ENCODE measurements at places on chromosomes 7 and 10.

DNA sequence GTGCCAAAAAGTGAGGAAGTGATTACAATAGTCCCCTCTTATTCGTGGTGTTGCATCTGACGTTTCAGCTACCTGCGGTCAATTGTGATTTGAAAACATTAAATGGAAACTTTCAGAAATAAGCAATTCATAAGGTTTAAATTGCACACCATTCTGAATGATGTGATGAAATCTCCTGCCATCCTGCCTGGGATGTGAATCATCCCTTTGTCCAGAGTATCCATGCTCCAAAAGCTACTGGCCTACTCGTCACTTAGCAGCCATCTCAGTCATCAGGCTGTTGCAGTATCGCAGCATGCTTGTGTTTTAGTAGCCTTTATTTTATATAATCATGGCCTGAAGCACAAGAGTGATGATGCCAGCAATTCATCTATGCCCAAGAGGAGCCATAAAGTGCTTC is 97.7 kb upstream of the CDCA7L start:
- DNase-seq: no peak

DNA sequence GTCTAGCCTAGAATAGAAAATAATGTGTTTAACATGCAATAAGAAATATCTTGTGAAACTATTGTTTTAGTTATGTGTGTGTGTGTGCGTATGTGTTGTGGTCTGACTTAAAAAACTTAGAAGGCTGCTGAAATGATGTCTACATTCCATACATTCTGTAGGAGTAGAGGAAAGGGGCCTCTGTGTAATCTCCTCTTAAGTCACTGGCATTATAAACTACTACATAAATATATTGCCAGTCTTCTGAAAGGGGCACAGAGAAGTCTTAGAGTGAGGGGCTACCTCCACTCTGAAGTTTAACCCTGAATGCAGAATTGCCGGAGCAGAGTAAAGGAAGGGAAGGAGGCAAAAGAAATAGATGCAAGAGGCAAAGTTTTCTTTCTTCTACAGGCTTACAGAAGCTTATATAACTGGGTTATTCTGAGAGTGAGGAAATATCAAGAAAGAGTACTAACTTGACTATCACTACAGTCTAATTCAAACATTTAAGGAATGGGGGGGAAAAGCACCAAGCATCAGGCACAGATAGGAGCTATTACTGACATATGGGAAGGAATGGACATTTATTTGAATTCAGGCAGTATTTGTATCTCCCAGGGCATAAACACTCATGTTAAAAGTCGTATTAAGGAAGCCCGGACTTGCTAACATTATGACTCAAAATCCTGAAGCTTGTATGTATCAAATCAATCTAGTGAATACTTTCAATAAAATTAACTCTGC is 75.7 kb downstream of the DNAJC1 start:
- DNase-seq: no peak

DNA sequence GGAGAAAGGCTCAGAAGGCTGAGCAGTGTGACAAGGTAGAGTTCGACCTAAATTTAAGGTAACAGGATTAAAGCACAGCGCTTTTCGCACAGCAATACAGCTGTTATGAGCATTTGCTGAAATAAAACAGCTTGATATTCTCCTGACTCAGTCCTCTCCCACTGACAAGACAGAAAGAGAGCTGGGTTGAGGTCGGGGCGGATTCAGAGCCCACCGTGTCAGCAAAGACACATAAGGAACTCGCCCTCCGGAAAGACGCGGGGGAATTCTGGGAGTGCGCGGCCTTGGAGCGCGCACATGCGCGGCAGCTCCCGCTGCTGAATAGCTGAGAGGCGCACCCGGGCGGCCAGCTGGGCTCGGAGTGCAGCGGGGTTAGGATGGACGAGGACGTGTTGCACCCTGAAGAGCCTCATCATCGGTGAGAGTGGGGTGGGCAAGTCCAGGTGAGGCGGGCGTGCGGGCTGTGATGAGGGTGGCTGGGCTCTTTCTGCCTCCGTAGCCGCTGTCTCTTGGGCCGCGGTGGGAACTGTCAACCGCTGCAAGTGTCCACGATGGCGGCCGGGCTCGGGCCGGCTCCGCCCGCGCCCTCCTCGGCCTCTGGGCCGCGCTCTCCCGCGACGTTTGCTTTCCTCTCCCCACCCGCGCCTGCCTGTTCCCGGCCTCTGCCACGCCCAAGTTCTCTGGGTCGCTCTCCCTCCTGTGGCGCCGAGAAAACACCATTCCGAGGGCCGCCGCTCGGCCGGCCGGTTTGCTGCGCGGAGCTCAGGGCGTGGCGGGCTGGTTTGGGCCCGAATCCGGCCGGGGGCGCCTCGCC is 120.6 kb downstream of the LYZL1 start:
- DNase-seq: no peak

DNA sequence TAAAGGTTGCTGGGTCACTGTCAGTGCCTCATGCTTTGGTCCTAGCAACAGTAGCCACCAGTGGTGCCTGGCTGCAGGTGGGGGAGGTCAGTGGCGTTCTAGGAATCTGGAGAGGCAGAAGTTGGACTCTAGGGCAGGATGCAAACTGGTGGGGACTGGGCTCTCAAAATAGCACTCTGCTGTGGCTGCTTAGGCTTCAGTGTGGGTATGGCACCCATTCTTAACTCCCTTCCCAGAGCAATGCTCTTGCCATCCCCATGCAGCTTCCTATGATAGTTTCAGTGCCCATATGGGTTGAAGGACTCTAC is 330.8 kb downstream of the PCDH15 start:
- DNase-seq: no peak

DNA sequence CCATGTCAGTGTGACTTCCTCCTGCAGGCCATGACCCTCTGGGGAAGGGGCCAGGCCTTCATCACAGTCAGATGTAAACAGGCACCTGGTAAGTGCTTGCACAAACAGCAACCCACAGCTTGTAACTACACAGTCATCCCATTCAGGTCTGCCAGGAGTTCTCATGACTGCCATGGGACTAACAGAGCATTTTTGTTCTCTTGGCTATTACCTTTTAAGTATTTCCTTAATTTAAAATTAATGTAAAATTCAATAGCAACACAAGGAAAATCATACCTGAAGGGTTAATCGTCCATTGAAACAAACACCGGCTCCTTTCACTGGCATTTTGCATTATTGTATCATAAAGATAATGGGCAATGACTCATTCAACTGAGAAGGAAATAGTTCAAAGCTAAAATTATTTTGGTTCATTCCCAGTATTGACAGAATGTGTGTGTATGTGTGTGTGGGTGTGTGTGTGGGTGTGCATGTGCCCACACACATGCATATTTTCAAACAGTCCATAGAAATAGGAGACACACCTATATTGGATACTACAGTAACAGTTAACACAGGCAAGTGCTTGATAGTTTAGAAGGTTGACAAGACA is 307.9 kb downstream of the WDR11 start:
- DNase-seq: no peak

GRCh38 chr7:18637516-18637915 is 142.0 kb downstream of the HDAC9 start:
- DNase-seq: no peak

- no peak for DNase-seq
These were observed 84.1 kb downstream of the PTPRE start for GRCh38 chr10:127990846-127991542.

DNA sequence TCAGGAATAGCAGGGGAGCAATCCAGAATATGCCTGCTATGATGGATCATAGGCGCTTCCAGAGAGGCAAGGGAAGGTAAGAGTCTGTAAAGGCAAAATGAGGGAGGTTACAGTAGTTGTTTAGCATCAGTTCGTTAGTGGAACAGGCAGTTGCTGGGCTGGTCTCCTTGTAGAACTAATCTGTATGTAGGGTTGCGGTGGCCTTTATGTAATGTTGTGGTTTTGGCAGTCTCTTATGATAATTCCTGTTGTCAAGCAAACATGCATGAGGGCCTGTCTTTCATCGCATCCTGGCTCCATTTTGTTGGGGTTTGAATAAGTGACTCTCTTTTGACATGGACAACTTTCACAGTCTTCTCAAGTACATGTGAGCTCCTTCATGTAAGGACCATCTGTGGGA is 427.8 kb upstream of the LRGUK start:
- DNase-seq: peak; percentile 46

- DNase-seq: no peak
These were observed 3.9 kb downstream of the SFRP4 start for GRCh38 chr7:37912756-37913155.

GRCh38 chr10:98623176-98623575 is 176.4 kb upstream of the HPS1 start:
- DNase-seq: no peak

- no peak for DNase-seq
These were observed 380.8 kb upstream of the LRGUK start for GRCh38 chr7:133746305-133746704.

GRCh38 chr7:114084472-114085312 is 165.9 kb upstream of the PPP1R3A start:
- DNase-seq: peak; percentile 31

GRCh38 chr10:93039110-93039509 is 21.5 kb upstream of the CYP26C1 start:
- DNase-seq: no peak

DNA sequence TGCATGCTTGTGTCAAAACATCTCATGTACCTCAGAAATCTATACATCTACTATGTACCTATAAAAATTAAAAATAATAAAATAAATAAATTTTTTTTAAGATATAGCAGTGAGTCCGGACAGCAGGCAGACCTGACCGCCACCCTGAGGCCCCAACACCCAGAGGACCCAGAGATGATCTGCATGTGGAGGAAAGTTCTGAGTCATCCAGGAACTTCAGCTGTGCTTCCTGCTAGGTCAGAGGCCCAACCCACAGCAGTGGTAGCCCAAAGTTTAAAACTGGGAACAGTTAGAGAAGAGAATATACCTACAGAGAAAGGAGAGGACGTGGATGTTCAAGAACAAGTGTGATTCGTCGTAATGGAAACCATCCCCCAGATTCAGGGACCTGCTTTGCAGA is 683.7 kb upstream of the NRP1 start:
- no peak for DNase-seq

DNA sequence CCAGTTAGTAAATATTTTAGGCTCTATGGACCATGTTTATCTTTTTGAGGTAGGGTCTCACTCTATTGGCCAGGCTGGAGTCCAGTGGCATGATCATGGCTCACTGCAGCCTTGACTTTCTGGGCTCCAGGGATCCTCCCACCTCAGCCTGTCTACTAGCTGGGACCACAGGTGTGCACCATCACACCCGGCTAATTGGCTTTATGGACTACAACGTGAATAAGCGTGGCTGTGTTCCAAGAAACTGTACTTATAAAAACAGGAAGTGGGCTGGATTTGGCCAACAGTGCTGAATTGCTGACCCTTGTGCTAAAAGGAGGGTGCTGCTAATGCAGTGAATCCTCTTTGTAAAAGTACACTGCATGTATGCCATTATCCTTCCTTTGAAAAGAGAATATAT is 111.7 kb upstream of the CDK13 start:
- DNase-seq: no peak

- no peak for DNase-seq
These were observed 365.1 kb downstream of the AUTS2 start for GRCh38 chr7:69963393-69963792.

DNA sequence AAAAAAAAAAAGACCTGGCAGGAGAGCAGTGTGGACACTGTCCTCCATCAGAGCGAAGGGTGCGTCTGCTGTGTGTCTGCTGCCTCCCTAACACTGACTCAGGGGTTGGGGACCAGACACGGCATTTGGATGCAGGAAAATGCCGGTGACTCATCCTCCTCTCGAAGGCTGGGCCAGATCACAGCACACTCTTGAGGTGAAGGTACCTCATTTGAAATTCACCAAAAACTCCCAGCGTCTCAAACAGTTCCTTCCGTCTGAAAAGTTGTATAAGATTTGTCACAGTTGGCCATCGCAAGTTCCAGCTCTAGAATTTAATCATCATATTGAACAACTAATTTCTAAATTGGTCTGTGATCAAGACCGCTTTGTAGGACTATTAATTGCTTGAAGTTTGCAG is 118.1 kb upstream of the LYZL2 start:
- DNase-seq: no peak

- DNase-seq: no peak
These were observed 599.3 kb upstream of the CELF2 start for GRCh38 chr10:10418387-10418786.

DNA sequence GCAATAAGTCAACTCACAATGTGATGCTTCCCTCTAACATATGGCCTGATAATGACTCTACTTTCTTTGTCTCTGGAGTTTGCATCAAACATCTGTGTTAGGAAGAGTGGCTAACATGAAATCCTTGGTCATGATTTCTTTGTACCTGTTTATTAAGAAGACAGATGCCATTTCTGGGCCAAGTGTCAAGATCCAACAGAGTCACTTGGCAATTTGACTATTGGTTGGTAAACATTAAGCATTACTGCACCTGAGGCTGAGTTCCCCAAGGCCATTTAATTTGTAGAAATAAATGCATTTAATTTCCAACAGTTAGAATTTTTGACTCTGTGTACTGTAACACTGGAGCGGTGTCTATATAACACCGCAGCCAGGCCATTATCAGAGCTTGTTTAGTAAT is 403.7 kb downstream of the GALNT17 start:
- DNase-seq: no peak

GRCh38 chr7:150818971-150819370 is 18.4 kb downstream of the TMEM176A start:
- DNase-seq: no peak

- DNase-seq: peak; percentile 84
These were observed 2.4 kb downstream of the TLL2 start for GRCh38 chr10:96511044-96511945.

GRCh38 chr7:64869121-64869725 is 33.9 kb upstream of the ZNF273 start:
- no peak for DNase-seq

- DNase-seq: no peak
These were observed 5.2 kb downstream of the NOBOX start for GRCh38 chr7:144398291-144398690.

- no peak for DNase-seq
These were observed 35.7 kb upstream of the SEMA3D start for GRCh38 chr7:85222522-85222921.

GRCh38 chr7:112985377-112985987 is 101.1 kb downstream of the GPR85 start:
- no peak for DNase-seq

- DNase-seq: peak; percentile 82
These were observed 29.6 kb downstream of the MINDY4 start for GRCh38 chr7:30800785-30801252.

DNA sequence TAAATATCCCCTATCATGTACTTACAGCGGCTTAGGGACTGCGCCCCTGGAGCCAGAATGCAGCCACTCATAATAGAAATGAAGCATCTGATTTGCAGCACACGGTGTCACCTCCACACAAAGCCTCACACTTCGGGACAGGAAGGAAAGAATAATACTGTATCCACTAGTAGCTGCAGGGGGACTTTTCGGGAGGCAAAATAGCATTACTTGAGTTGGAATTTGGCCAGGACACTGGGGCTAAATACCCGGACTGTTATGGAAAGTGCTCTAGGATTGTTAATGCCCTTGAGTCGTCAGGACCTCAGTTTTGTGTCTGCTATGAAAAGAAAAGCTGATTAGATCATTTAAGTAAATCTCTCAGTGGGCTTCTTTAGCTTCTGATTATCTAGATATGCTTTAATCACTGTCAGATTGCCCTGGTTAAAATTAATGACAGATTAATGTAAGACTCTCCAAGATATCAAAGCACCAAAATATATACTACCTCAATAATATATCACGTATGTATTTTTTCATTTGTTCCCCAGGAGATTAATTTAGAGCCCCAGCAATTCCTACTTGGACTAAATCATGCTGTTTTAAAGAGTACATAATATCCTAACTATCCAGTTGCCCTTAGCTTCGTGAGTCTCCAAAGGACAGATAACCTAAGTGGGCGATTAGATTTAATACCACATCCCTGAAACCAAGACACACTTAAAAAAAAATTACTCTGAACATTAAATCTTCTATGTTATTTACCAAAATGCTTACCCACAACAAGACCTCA is 173.0 kb upstream of the NEBL start:
- peak; percentile 18 for DNase-seq

- DNase-seq: no peak
These were observed 15.1 kb upstream of the ZNF212 start for GRCh38 chr7:149224352-149224751.
